SK-N-MC (cell line): ENCODE measurements at places on chromosomes 4 and X.

- DNase-seq = no peak
Observed at GRCh38 chr4:143412420-143412758, 75.7 kb downstream of the GAB1 start.

DNA sequence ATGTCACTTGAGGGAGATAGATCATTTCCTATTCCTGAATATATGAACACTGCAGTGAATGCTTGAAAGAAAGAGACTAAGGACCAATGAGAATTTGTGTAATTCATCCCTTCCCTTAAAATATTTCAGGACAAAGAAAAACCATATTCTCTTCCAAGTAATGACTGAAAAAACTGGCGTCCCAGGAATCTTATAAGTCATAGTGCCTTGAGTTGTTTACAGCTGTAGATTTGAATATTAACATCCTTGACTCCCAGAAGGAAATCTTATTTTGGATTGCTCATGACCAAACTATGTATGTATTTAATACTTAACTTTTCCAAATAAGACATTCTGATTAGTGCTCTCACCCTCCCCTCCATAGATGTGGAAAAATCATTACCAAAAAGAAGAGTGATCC lies 55.5 kb downstream of the CLDN22 start:
- DNase-seq = no peak

GRCh38 chr4:179472164-179472563 lies 2029.9 kb upstream of the AGA start:
- no peak for DNase-seq

- no peak for DNase-seq
Observed at GRCh38 chr4:37981425-37981824, 21.2 kb downstream of the PTTG2 start.

- DNase-seq = no peak
Observed at GRCh38 chr4:79584352-79584751, 176.3 kb upstream of the GK2 start.

DNA sequence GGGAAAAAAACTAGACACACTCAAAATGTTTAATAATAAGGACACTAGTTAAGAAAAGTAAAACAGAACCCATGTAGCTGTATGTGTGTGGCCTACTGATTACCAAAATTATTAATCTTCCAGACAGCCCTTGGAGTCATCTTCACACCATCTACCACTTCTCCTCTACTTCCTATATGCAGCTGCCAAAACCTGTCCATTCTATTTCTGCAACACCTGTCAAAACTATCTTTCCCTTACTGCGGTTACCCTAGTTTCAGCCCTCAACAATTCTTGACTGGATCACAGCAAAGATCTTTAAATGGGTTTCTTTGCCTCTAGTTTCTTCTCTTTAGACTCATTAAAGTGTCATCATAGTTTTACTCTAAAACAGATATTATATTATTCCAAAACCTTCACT lies 72.6 kb downstream of the GPR82 start:
- DNase-seq = no peak

GRCh38 chr4:189278597-189279165 lies 662.0 kb upstream of the FRG1 start:
- no peak for DNase-seq

DNA sequence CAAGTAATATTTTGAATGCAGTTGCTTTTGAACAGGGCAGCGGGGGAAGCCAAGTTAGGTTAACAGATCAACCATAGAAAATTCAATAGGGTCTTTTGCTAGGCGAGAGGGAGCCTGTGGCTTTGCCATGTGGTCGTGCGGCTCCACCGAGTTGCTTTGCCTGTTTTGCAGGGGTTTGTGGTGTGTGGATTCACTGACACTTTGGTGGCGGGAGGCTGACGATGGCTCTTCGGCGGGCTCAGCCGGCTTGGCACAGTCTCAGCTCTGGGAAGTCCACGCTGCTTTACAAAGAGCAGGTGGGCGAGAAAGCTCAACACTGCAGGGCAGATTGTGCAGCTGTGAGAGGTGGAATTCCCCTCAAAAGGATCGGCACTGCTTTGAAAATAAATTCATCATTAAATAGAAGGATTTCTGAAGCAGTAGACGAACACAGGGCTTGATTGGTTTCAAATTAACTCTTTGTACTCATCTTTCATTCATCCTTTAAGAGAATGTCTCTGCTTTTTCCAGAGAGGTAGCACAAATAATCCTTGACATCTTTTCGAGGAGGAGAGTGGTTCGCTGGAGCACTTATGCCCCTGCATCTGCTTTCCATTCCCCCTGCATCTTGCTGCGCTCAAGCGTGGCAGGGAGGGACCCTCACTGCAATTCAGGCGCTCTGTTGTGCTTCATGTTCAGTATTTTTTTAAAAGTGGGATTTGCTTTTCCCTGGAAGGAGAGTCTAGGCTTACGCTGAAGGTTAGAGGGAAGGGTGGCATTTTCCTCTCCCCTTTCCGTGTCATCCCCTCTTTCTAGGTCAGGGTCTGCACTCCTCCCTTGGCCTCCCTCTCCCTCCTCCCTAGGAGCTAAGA lies 201.8 kb upstream of the LEF1 start:
- DNase-seq = no peak

DNA sequence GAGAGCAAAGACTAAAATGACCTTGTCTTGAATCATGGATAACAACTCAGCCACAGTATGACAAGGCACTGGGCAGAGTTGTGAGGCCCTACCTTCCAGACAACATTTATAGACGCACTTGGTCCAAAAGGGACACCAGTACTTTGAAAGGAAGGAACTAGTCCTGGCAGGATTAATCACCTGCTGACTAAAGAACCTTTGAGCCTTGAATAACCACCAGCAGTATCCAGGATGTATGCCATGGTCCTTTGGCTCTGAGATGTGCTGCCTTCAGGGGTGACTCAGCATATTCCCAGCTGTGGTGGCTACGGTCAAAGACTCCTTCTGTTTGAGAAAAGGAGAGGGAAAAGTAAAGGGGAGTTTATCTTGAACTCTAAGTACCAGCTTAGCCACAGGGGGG lies 118.1 kb upstream of the PRR32 start:
- no peak for DNase-seq

DNA sequence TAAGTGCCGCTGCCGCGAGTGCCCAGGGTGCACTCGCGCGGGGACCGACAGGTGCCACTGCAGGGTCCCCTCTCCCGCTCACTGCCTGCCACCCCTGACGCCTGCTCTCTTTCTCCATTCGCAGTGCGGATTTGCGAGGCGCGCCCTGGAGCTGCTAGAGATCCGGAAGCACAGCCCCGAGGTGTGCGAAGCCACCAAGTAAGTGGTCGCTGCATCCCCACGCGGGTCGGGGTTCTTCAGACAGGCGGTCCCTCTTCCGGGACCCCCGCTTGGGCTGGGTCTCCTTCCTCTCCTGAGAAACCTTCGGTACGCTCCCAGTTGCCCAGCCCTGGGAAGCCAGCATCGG lies 547 bp downstream of the GUCY1A1 start:
- DNase-seq = no peak

- no peak for DNase-seq
Observed at GRCh38 chr4:47235721-47236120, 204.4 kb downstream of the GABRB1 start.

DNA sequence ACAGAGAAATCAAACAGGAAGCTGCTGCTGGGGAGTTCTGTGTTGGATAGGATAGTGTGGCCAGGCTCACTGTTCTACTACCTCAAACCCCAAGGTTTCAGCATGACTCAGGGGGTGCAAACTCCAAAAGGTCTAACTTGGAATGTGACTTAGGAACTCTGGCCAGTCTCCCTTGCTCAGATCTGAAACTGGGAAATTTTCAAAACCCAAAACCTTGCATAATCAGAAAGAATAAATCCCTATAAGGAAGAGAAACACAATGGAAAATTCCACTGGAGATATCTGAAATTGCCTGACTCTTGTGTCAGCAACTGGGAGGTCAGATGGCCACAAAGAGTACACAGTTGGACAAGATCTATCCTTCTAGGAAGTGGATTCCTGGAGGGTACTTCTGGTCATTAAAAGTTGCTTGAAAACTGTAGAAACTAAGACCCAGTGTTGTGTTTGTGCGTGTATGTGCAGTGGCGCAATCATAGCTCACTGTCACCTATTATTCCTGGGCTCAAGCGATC lies 58.0 kb downstream of the PPEF2 start:
- DNase-seq = no peak
